Kidney glomerular epithelial cell (primary cell): ENCODE measurements at places on chromosomes 5 and 9.

DNA sequence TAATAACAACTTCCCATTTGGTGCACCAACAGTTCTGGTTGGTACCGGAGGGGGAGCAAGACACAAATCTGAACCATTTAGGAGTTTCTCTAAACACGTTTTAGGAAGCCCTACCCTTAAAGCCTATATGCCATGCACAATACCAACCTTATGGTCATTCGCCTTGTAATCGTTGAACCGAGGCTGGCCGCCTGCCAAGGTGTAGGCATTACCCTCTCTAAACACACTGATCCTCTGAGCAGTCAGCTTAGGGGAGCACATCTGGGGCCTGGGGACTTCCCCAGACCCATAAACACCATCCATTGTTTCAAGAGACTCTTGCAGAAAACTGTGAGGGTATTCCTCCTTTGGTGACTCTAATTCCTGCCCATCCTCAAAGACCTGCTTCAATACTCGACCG is 328 bp downstream of the GRXCR2 start:
- no peak for DNase-seq

- no peak for DNase-seq
Measured at GRCh38 chr9:95770653-95771131, 104.8 kb upstream of the ERCC6L2 start.

- DNase-seq, result no peak
Measured at GRCh38 chr9:110837401-110838005, 168.9 kb downstream of the MUSK start.

- DNase-seq, result no peak
Measured at GRCh38 chr5:14237317-14238086, 94.4 kb downstream of the TRIO start.

DNA sequence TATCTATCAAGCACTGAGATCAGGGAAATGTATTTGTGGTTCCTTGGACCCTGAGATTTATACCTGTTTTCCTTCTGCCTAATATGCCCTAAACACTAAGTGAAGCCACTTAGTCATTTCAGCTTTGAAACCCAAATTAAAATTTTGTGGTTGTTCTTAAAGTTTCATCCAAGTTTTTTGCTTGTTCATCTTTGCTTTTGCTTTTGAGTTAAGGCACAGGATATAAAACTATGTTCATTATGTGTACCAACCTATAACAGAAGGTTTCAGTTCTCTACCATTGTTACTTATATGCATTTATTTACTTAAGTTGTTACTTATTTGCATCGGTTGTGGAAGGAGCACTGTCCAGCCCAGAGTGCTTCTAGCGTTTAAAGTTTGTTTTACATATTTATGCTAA is 382.3 kb downstream of the PTPRD start:
- no peak for DNase-seq

DNA sequence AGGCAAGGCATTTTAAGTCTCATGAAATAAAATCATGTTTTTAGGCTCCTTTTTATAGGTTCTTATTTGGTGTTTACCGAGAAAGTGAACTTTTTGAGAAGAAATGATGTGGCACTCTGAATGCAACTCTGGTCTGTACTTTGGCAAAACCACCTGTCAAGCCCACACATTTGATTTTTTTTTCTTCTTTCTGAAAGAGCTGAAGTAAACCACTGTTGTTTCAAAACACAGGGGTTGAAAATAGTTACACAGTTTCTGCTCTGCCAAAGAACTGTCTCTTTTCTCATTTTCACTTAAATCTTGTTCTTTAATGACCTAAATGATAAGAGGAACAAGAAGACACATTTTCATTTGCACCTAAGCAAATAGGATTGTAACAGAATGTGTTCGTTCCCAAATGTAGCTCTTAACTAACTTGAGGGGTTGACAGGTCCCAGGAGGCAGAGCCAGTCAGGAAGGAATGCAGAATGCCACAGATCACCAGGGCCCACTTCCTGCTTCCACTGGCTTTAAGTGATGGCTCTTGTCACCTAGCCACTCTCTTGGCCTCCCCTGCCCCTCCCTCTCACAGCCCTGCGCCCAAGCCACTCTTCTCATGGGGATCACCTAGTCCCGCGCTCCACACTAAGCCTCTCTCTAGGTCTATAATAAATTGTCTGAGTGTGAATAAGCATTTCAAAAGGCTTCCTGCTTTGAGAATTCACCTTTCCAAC is 47.3 kb downstream of the MED27 start:
- no peak for DNase-seq

DNA sequence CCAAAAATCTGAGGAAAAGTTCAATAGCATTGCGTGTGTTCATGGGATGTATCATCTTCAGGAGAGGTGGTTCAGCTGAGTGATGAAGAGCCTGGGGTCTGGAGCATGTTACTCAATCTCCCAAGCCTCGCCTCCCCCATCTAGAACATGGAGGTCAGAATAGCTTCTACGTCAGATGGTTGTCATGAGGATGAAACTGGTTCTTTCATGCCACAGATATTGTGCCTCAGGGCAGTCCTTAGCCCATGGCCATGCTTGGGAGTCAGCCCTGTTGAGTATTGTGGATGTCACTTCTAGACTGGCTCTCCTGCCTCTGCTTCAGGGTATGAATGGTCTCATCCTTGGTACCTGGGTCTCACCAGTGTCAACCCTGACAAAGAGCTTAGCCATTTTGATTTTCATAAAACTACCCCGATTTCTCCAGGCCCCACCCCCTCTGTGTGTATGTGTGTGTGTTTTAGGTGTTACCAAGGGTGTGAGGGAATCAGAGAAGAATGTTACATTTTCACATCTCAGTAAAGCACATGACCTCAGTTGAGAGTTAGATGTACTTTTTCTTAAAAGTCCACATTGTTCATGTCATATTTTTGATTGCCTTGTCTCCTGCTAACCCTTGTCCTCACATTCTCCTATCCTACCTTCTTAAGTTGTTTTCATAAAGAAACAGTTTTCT is 97.8 kb upstream of the CD180 start:
- DNase-seq, result no peak

DNA sequence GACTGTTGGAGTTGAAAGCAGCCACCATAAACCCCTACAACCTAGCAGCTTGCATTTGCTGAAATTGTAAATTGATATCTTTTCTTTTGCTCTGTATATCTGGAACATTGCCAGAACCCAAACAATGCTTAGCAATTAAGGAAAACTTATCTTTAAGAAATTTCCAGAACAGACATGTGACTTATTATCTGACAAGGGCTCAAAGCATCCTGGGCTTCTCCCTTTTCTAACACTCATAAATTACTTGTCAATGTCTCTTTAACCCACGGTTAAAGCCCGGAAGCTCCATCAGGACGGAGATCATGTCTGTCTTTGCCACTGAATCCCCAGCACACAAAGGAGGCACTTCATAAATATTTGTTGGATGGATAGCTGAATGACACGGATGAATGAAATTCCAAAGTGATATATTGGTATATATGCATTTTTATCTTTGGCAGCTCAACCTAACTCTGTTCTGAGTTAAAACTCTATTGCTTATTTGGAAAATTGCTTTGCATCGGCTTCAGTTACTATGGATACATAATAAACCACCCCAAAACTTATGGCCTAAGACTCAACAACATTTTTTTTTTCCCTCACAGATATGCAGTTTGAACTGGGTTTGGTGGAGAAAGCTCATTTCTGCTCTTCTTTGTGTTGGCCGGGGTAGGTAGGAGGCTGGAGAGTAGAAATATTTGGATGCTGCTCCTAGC is 103.1 kb upstream of the CLINT1 start:
- no peak for DNase-seq

- DNase-seq, result no peak
Measured at GRCh38 chr5:52043137-52043536, 659.9 kb downstream of the ISL1 start.

DNA sequence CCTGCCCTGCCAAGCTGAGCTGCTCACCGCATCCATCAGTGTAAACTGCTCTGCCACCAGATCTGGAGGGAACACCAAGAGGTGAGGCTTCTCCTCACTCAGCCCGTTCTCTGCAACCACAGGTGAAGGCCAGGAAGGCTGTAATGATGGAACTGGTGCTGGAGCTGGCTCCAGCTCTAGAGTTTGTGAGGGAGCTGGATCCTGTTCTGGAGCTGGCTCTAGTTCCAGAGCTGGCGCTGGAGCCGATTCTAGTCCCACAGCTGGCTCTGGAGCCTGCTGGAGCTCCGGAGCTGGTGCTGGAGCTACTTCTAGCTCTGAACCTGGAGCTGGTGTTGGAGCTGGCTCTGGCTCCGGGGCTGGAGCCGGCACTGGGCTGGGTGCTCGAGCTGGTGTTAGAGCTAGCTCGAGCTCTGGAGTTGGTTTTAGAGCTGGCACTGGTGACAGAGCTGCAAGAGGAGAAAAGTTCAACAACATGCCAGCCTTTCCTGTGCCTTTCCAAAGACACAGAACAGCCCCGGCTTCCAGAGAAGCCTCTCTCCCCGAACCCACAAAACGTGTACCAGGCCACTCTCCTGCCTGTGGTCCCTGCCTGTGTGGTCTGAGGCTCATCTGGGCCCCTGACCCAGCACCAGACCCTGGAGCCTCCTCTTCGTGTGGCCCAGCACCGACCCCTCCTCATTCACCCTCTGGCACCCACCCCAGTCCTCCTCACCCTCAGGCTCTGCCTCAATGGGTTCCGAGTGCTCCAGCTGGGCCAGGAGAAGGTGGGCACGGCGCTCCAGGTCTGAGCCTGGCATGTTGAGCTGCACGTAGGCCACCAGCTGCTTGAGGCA is 12.9 kb downstream of the RALGDS start:
- DNase-seq, result no peak

DNA sequence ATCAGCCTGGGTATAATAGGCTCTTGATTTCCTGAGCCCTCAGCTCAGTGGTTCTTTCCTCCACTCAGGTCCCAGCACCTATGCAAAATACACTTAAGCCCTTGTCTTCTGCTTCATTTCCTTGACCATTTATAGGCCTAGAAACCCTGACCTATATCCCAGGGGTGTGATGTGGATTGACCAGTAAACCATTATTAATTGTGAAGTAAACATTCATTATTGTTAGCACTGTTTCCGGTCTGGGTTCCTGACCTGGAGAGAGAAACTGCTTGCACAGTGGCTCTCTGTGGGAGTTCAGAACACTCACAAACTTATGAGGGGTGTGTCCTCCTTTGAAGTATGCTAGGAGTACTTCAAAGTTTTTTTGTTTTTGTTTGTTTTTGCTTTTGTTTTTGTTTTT is 19.6 kb upstream of the TOMM5 start:
- no peak for DNase-seq

DNA sequence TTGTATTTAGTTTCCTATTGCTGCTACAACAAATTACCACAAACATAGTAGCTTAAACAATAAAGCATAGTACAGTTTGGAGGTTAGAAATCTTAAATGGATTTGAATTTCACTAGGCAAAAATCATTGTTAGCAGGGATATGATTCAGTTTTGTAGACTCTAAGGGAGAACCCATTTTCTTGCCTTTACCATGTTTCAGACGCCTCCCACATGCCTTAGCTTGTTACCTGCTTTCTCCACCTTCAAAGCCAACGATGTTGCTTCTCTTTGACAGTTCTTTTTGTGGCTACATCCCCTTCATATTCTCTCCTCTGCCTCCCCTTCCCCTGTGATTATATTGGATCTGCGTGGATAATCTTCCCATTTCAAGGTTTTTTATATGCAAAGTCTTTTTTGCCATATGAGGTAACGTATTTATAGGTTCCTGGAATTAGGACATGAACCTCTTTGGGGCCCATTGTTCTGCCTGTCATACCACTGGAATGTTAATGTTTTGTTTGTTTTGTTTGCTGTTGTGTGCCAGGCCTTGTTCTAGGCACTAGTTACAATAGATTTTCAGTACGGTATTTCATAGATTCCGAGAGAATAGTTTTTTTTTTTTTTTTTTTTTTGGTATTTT is 54.1 kb downstream of the UHRF2 start:
- no peak for DNase-seq

DNA sequence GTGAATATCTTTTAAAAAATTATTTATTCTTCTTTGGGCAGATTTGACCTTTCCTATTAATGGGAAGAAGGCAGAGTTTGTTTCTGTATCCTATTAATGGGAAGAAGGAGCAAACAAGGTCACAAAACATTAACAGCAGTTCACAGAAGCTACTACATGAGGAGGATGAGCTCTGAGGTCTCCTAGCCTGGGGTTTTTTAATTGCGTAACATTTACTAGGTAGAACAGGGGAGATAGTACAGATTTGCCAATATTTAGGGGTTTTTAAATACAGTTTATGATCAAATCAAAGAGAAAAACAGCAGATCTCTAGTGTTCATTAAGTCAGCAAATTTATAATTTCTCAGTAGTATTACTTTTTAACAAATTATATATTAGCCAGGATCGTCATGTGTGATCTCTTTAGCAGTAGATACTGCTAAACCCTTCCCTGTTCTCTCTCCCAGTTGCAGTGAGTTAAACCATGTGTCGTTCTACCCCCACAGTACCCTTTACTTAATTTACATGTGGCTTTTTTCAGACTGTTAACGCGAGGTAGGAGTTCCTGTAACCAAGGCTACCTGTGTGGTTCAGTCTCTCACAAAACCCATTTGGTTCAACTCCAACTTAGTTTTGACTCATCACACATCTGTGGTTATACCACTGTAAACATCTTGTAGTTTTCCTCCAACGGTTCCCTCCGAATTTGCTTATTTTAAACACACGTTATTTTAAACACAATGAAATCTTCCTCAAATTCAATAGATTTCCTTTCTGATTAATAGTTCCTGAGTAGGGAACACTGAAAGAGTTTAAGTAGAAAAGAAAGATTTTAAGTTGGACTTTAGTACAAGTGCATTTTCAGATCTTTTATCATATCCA is 13.3 kb downstream of the SLC25A46 start:
- DNase-seq, result no peak

GRCh38 chr5:144416196-144416595 is 245.5 kb downstream of the KCTD16 start:
- DNase-seq, result no peak

DNA sequence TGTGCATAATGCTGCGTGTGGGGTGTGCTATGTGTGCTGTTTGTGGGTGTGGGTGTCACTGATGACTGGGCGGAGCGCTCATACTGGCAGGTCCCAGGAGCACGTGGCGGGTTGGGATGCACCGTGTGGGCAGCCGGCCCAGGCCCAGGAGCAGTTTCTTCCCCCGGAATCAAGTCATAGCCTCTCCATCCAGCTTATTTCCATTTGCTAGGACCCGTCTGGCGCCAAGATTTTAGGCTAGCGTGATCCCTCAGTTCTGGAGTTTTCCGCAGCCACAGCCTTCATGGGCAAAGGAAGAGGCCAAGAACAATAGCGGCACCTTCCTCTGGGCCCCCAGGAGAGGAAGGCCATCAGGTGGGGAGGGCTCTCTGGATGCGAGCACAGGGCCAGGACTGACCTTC is 43.3 kb upstream of the NEURL1B start:
- DNase-seq, result no peak

DNA sequence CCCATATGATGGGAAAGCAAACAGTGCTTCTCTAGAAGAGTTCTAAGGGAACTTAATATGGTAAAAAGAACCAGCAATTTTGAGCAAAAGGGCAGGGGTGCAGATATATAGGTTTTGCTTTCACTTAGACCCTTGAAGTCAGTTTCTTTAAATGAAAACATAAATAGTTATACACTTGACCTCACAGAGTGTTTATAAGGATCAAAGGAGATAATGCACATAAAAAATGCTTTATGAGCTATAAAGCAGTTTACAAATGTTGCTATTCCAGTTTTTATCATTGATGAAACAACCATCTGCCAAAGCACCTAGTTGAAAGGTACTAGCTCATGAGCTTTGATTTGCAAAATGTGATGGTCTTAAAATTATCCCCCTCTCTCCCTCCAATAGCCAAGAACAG is 45.7 kb downstream of the ITGA2 start:
- DNase-seq, result no peak
